ENCODE measurements at places on chromosomes 3 and 15. TPM values are rescaled to one million over a fixed set of nuclear protein-coding genes. Genes with fewer than 3 reads are reported as not detected.

Gene LRRIQ4
- not detected for total RNA-seq

Gene SAMD7
- total RNA-seq, result not detected

Gene TMCO5A
- total RNA-seq, result not detected

Gene CCDC54
- not detected for total RNA-seq

Gene SELENOK
- 35.9 TPM for total RNA-seq

Gene DPPA2
- total RNA-seq, result not detected

Gene RTP4
- 8.7 TPM for total RNA-seq

Gene GHSR
- not detected for total RNA-seq

Gene WDR53
- 6.2 TPM for total RNA-seq

Gene SNRPN
- 85.7 TPM for total RNA-seq

Gene TRIM71
- not detected for total RNA-seq

Gene PLCL2
- 48.0 TPM for total RNA-seq

Gene AGBL1
- not detected for total RNA-seq

Gene XIRP1
- total RNA-seq, result 0.70 TPM

Gene CNTN3
- total RNA-seq, result 2.6 TPM

Gene RPP25
- total RNA-seq, result 18.8 TPM

Gene A4GNT
- total RNA-seq, result not detected

Gene PLA2G4F
- not detected for total RNA-seq

Gene SHC4
- not detected for total RNA-seq

Gene FRMD4B
- 112 TPM for total RNA-seq

Gene TMEM212
- not detected for total RNA-seq

Gene ZNF385D
- total RNA-seq, result 3.2 TPM

Gene IL12A
- total RNA-seq, result 9.1 TPM

Gene NAALADL2
- total RNA-seq, result 13.2 TPM

Gene CNTN4
- 1.7 TPM for total RNA-seq
